Fibroblast of skin of right biceps (primary cell): ENCODE measurements at places on chromosomes 2 and 18.

GRCh38 chr2:225464346-225465025, 65.0 kb downstream of the NYAP2 start:
- DNase-seq = no peak

DNA sequence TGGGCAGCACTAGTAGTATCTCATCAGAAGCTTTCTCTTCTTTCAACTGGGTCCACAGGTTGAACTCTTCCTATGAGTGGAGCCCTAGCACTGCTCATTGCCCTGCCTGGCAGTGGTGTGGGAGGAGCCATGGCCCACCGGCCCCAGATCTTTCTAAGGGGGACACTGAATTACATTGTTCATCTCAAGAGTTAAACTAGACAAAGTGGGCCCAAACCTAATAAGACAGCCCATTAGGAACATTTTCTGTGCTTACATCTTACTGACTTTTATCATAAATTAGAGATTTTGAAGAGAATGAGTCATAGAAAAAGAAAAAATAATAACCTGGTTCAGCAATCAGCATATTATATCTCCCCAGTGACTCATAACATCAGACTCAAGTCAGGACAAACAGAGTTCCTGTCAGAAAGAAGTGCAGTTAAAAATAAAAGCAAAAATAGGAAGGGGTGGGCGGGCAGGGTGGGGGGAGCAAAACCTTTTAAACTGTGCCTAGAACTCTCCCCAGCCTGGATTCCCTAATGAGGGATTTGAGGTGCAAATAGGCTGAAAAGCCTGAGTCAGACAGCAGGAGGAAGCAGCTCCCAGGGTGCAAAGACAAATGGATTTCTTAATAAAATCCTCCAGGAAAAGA, 161.6 kb upstream of the TRIB2 start:
- DNase-seq = peak; percentile 77

- peak; percentile 42 for DNase-seq
Observed at GRCh38 chr2:234991793-234992192, 40.0 kb downstream of the SH3BP4 start.

DNA sequence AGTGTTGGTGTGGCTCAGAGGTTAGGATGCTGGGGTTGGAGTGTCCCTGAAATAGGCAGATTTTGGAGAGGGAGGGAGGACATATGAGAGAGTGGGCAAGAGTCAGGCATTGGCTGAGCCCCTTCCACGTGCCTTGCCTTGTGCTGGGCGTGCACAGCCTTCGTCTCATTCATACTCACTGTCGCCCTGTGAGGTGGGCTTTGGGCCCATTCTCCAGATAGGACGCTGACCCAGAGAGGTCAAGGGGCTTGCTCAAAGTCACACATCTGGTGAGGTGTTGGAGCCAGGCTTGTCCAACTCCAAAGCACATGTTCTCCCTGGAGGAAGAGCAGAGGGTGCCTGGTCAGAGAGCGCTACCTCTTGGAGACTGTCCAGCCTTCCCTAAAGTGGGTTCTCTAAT, 166.8 kb downstream of the DYSF start:
- no peak for DNase-seq

- no peak for DNase-seq
Observed at GRCh38 chr2:215729985-215730620, 283.2 kb downstream of the MREG start.

GRCh38 chr2:19630921-19631320, 270.9 kb downstream of the TTC32 start:
- DNase-seq = no peak

DNA sequence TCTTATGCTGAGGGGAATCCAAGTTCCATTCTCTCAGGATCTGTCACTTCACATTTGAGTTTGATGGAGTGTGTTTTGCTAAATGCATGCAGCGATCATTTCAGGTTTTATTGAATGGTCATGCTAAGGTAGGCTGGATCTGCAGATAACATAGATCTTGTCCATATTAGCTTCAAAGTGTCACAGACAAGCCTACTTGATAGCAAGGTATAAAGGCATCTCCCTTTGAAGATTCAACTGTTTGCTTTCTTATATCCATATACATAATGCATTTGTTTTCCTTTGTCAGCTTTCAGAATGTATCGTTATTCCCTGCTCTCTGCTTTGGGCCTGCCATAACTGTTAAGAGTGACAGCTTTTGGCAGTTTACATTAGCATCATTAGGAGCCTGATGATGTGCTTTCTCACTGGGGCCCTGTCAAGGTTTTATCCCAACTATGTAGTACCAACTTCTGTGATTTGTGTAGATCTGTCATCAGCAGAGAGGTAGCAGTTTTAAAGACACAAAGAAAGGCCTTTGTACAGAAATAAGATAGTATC, 604.3 kb upstream of the CDH7 start:
- DNase-seq = no peak
